ENCODE measurements at places on chromosomes 12 and 14. TPM values are rescaled to one million over a fixed set of nuclear protein-coding genes. Genes with fewer than 3 reads are reported as not detected.
A peak's percentile ranks its signal among the peaks of the same experiment; 100 is the strongest.

FOXM1 gene
- total RNA-seq: 88.6 TPM

POTEG gene
- total RNA-seq: 0.12 TPM

RD3L gene
- total RNA-seq: not detected

TTC9 gene
- 3.6 TPM for total RNA-seq

TAS2R14 gene
- total RNA-seq: 1.6 TPM

SLC10A1 gene
- total RNA-seq: not detected

PZP gene
- total RNA-seq: not detected

SMOC1 gene
- not detected for total RNA-seq

AICDA gene
- not detected for total RNA-seq

CCDC92 gene
- total RNA-seq: 9.7 TPM

TMTC1 gene
- total RNA-seq: 5.8 TPM

KRT74 gene
- not detected for total RNA-seq

ACOT6 gene
- not detected for total RNA-seq

DNA sequence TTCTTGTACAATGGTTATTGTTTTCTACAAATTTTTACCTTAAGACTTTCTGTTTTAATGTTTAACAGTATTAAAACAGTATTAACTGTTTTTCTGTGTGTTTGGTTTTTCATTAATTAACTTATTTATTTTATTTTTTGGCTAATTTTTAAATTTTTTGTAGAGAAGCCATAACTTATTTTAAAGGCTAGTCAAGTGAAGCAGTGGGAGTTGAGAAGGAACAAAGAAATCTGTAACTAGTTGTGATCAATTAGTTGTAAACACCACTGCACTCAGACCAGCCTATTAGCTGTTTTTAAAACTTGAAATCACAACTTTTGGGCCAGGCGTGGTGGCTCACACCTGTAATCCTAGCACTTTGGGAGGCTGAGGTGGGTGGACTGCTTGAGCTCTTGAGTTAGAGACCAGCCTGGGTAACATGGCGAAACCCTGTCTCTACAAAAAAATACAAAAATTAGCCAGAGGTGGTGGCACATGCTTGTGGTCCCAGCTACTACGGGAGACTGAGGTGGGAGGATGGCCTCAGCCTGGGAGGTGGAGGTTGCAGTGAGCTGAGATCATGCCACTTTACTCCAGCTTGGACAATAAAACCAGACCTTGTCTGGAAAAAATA is 50.9 kb upstream of the HECTD1 start:
- no peak overlapping the region for H3K4me3 ChIP-seq
- H3K4me1 ChIP-seq: peaks cover 22% of the 10 kb centered on the region
- no peaks in the 10 kb centered on the region for H3K27me3 ChIP-seq
- H3K36me3 ChIP-seq: no peaks in the 10 kb centered on the region
- H3K27ac ChIP-seq: no peak overlapping the region

GRCh38 chr12:57176139-57176477 is 28.7 kb upstream of the LRP1-AS start:
- no peaks in the 10 kb centered on the region for H3K36me3 ChIP-seq
- no peak for DNase-seq
- no peak overlapping the region for H3K27ac ChIP-seq
- H3K4me3 ChIP-seq: no peak overlapping the region
- H3K27me3 ChIP-seq: no peaks in the 10 kb centered on the region

DNA sequence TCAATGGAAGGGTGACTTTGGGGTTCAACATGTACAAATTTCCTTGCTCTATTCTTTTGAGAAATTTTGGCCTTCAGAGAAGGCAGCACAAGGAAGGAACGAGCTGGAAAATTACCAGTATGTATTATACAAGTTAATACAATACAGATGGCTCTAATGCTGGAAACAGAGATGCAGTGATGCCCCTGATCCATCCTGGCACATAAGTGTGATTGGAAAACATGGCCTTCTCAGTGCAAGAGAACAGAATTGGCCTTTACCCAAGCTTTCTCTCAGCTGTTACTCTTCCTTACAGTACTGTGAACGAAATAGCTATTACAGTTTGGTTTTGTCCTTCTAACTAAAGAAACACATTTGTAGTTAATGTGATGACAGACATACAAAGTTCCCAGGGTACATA is 102.5 kb upstream of the GPHB5 start:
- H3K4me1 ChIP-seq: no peaks in the 10 kb centered on the region
- no peak overlapping the region for H3K27ac ChIP-seq

DNA sequence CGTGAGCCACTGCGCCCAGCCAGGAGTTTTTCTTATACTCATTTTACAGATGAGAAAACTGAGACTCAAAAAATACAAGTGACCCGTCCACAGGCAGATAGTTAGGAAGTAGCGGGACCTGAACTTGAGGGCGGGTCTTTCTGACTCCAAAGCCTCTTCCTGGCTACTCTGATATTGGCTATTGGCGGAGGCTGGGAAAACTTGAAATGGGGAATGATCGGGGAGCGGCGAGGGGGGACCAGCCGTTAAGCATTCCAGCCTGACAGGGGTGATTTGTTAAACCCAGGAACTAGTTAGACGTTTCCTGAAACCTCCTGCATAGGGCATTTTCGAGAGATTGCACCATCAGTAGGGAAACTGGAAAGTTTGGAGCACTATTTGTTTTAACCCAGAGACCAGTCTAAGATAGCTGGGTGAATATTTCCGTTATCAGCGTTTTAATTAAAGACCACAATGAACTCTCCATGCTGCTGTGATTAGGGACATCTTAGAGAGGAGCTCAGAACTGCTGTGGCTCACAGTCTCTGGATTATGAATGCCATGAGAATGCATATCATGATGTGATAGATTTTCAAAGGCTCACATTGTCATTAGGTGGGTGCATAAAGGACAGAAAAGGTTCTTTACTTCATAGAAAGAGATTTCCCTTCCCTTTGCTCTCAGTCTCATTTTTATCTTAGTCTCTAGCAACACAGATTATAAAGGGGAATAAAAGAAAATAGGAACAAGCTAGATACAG is 2.5 kb downstream of the NR1H4 start:
- no peak overlapping the region for H3K27ac ChIP-seq
- no peaks in the 10 kb centered on the region for H3K36me3 ChIP-seq
- H3K4me3 ChIP-seq: no peak overlapping the region
- no peak for DNase-seq
- H3K27me3 ChIP-seq: peaks cover 76% of the 10 kb centered on the region
- H3K4me1 ChIP-seq: no peaks in the 10 kb centered on the region

DNA sequence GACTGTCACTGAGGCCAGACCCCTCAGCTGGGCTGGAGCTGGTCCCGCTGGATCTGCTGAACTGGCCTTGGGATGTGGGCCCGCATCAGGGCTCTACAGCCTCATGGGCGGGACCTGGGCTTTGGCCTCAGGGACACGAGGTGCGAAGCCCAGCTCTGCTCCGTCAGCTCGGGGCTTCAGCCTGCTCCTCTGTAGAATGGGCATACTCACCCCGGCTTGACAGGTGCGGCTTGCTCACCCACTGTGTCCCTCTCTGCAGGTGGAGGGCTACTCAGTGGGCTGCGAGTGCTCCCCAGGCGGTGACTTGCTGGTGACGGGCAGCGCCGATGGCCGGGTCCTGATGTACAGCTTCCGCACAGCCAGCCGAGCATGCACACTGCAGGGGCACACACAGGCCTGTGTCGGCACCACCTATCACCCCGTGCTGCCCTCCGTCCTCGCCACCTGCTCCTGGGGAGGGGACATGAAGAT is 57.6 kb downstream of the BEGAIN start:
- no peak for DNase-seq
- no peaks in the 10 kb centered on the region for H3K27me3 ChIP-seq
- no peaks in the 10 kb centered on the region for H3K36me3 ChIP-seq
- peaks cover 11% of the 10 kb centered on the region for H3K4me1 ChIP-seq
- H3K4me3 ChIP-seq: no peak overlapping the region
- H3K27ac ChIP-seq: no peak overlapping the region

- H3K4me3 ChIP-seq: no peak overlapping the region
- peaks cover 27% of the 10 kb centered on the region for H3K36me3 ChIP-seq
- peak; percentile 54 for DNase-seq
- H3K27me3 ChIP-seq: no peaks in the 10 kb centered on the region
- H3K27ac ChIP-seq: no peak overlapping the region
Observed at GRCh38 chr12:122880668-122881067, 15.3 kb downstream of the VPS37B start.

GRCh38 chr12:31444736-31445135 is 118.8 kb upstream of the SINHCAF start:
- DNase-seq: no peak
- no peaks in the 10 kb centered on the region for H3K4me1 ChIP-seq
- H3K27me3 ChIP-seq: no peaks in the 10 kb centered on the region
- no peaks in the 10 kb centered on the region for H3K36me3 ChIP-seq
- no peak overlapping the region for H3K27ac ChIP-seq

GRCh38 chr14:68384881-68385280 is 408.0 kb downstream of the ZFP36L1 start:
- no peak for DNase-seq
- H3K36me3 ChIP-seq: no peaks in the 10 kb centered on the region

GRCh38 chr12:77372026-77372425 is 306.7 kb upstream of the E2F7 start:
- no peaks in the 10 kb centered on the region for H3K36me3 ChIP-seq
- no peak overlapping the region for H3K4me3 ChIP-seq
- no peak for DNase-seq
- H3K27ac ChIP-seq: no peak overlapping the region

GRCh38 chr12:447141-447540 is 12.6 kb upstream of the B4GALNT3 start:
- no peaks in the 10 kb centered on the region for H3K27me3 ChIP-seq
- H3K4me1 ChIP-seq: peaks cover 5% of the 10 kb centered on the region
- no peak overlapping the region for H3K4me3 ChIP-seq
- no peak overlapping the region for H3K27ac ChIP-seq

GRCh38 chr14:20516921-20517320 is 11.6 kb downstream of the RNASE10 start:
- peak overlapping the region; percentile 89 for H3K27ac ChIP-seq
- no peaks in the 10 kb centered on the region for H3K36me3 ChIP-seq
- H3K27me3 ChIP-seq: no peaks in the 10 kb centered on the region
- H3K4me3 ChIP-seq: peak overlapping the region; percentile 27
- H3K4me1 ChIP-seq: peaks cover 30% of the 10 kb centered on the region

GRCh38 chr12:14970473-14970872 is 2.4 kb upstream of the PDE6H start:
- no peak overlapping the region for H3K4me3 ChIP-seq
- no peak overlapping the region for H3K27ac ChIP-seq
- no peaks in the 10 kb centered on the region for H3K4me1 ChIP-seq
- no peaks in the 10 kb centered on the region for H3K27me3 ChIP-seq

GRCh38 chr14:37819155-37820015 is 224.0 kb downstream of the TTC6 start:
- H3K36me3 ChIP-seq: no peaks in the 10 kb centered on the region
- H3K27me3 ChIP-seq: no peaks in the 10 kb centered on the region
- peak; percentile 53 for DNase-seq
- H3K27ac ChIP-seq: no peak overlapping the region

DNA sequence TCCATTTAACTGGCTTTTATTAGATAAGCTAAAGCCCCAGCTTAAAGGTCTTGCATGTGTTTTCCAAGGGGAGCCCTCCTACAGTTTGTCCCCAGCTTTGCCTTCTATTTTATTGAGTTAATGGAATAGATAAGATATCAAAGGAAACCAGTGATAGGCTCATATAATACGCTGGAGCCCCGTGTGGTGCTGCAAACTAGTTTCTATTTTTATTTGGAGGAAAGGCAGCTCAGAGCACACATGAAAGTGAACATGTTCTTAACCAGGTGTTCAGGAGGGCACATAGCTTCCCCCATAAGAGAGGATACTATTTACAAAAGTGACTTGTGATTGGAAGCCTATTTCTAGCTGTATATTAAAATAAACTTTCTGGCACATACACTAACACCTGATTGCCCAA is 251.7 kb downstream of the PDZRN4 start:
- H3K27me3 ChIP-seq: no peaks in the 10 kb centered on the region
- no peaks in the 10 kb centered on the region for H3K36me3 ChIP-seq
- no peak overlapping the region for H3K4me3 ChIP-seq
- DNase-seq: no peak

- no peaks in the 10 kb centered on the region for H3K36me3 ChIP-seq
- H3K4me3 ChIP-seq: no peak overlapping the region
- H3K27me3 ChIP-seq: no peaks in the 10 kb centered on the region
- peaks cover 21% of the 10 kb centered on the region for H3K4me1 ChIP-seq
Observed at GRCh38 chr12:70815056-70815455, 105.5 kb downstream of the PTPRR start.

DNA sequence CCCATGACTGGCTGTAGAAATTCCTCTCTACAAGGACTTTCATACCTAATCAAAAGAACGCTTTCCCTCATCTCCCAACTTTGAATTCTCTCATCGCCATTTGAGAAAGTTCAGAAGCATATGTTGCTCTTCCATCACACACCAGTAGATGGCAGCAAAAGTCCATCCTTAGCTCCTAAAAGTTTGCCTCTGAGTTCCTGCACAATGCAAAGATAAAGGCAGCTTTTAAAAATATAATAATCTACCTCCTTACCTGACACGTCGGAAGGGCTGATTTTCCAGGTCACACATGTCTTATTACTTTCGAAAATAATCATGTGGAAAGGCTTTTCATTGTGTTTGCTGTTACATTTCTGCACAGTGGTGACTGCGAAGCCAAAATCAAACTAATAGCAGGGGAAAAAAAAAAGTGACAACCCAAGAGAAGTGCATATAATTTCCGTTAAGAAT is 456.7 kb upstream of the SEL1L start:
- H3K36me3 ChIP-seq: no peaks in the 10 kb centered on the region
- DNase-seq: peak; percentile 66
- H3K4me1 ChIP-seq: no peaks in the 10 kb centered on the region
- no peak overlapping the region for H3K27ac ChIP-seq

GRCh38 chr14:45070215-45070614 is 13.7 kb upstream of the PRPF39 start:
- no peak overlapping the region for H3K27ac ChIP-seq
- H3K4me3 ChIP-seq: no peak overlapping the region
- H3K27me3 ChIP-seq: no peaks in the 10 kb centered on the region
- 0 out of 2 replicates have a peak, but pooled peaks cover 7% of the 10 kb centered on the region for H3K36me3 ChIP-seq
- H3K4me1 ChIP-seq: no peaks in the 10 kb centered on the region

DNA sequence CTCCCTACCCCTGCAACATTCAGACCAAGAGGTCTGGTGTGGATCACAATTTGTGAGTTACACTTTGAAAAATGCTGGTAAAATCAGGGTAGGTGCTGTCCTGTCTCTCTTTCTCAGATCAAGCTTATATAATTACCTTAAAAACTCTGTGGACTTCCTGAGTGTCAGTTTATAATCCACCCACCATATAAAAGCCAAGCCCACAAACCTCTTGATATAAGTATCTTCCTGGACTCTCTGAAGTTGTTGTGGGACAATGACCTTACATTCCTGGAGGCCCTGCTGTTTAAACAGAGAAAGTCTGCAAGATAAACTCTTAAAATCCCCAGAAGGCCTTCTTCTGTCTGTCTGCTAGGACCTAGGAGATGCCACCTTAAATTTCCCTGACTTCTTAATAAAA is 11.4 kb upstream of the KTN1 start:
- peaks cover 8% of the 10 kb centered on the region for H3K4me1 ChIP-seq
- H3K27ac ChIP-seq: no peak overlapping the region
- H3K27me3 ChIP-seq: no peaks in the 10 kb centered on the region
- H3K4me3 ChIP-seq: no peak overlapping the region
- DNase-seq: no peak
